ENCODE measurements at places on chromosomes 5 and 9.

GRCh38 chr5:72459089-72459661 is 48.0 kb downstream of the ZNF366 start:
- no peak for DNase-seq

GRCh38 chr5:33423018-33423630 is 17.6 kb upstream of the TARS1 start:
- DNase-seq: no peak

GRCh38 chr5:95447961-95448360 is 56.8 kb downstream of the FAM81B start:
- no peak for DNase-seq

- DNase-seq: no peak
Observed at GRCh38 chr5:136115183-136115865, 17.3 kb upstream of the SMAD5 start.

GRCh38 chr5:75677607-75678006 is 39.6 kb downstream of the POC5 start:
- no peak for DNase-seq

DNA sequence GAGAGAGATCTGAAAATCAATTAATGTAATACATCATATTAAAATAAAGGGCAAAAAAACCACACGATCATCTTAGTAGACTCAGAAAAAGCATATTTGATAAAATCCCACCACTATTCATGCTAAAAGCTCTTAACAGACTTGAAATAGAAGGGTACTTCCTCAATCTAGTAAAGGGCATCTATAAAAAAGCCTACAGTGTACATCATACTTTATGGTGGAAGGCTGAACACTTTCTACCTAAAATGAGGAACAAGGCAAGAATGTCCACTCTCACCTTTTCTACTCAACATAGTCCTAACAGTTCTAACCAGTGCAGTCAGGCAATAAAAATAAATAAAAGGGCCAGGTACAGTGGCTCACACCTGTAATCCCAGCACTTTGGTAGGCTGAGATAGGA is 38.9 kb downstream of the POLK start:
- DNase-seq: no peak

DNA sequence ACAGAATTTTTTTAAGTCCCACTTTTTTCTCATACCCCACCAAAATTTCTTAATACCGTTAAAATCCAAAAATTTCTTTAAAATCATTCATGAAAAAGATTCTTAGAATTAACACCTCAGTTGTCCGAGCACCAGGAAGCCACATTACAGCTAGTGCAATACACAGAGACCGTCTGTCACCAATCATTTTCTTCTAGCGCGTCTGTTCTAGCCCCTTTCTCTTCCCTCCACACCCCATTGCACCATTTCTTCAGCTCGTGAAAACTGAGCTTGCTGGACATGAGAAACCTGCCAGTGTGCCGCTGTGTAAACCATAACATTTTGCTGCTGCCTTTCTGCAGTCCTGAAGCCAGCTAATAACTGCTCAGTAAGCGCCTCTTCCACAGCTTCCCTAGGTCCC is 5.0 kb downstream of the SFXN1 start:
- no peak for DNase-seq

GRCh38 chr9:76655121-76655541 is 109.1 kb upstream of the PCA3 start:
- DNase-seq: no peak

DNA sequence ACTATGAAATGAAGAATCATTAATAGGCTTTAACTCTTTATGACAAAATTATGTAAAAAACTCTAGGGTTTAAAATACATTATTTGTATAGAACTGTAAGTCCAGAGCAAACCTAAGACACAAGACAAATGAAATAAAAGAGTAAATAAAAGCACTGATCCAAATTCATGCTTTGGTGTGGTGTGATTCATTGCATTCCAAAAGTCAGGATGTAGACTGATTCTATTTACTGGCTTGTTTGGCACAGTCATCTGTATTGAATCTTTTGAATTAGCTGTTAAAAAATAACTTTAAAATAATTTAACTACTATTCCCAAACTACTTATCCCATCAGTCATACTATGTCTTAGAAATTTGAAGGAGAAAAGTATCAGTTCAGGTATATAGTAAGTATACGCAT is 31.1 kb downstream of the IL4 start:
- DNase-seq: no peak

- no peak for DNase-seq
Observed at GRCh38 chr5:116377276-116378006, 197.2 kb downstream of the SEMA6A start.

GRCh38 chr5:131475541-131475941 is 159.5 kb downstream of the RAPGEF6 start:
- DNase-seq: no peak
